ENCODE measurements at places on chromosomes 5 and 9.

DNA sequence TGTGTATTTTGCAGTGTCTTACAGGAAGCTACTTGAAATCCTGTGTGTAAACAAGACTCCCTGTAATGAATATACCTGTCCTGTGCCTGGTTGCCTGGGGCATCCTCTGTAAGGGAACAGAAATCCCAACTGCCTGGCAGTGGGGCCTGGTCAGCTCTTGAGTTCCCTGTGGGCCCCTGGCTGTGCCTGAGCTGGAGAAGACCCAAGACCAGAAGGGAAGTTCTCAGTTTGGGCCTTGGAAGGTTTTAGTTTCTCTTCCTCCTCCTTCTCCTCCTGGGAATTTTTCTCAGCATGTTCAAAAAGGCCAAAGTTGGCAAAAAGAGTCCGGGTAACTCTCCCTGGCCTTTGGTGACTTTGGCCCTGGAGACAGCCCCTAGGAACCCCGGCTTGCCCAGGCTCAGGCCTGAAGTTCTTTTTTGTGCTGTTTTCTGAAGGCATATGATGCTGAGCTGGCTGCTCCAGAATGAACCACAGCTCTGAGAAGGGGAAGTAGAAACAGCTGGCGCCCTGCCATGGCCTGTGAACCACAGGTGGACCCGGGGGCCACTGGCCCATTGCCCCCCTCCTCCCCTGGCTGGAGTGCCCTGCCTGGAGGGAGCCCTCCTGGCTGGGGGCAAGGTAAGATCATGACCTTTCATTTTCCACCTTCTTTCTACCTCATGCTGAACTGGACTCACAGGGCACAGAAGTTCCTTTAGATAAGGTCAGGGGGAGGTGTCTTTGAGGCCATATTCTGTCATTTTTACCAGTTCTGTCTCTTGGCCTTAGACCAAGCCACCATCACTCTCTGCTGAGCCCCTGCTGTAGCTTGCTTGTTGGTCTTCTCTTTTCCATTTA lies 5.8 kb downstream of the TMEM268 start:
- no peak for DNase-seq

GRCh38 chr5:34742061-34742460 lies 85.9 kb downstream of the RAI14 start:
- DNase-seq, result no peak

GRCh38 chr5:178849316-178849715 lies 10.4 kb upstream of the ZNF354B start:
- DNase-seq, result no peak

DNA sequence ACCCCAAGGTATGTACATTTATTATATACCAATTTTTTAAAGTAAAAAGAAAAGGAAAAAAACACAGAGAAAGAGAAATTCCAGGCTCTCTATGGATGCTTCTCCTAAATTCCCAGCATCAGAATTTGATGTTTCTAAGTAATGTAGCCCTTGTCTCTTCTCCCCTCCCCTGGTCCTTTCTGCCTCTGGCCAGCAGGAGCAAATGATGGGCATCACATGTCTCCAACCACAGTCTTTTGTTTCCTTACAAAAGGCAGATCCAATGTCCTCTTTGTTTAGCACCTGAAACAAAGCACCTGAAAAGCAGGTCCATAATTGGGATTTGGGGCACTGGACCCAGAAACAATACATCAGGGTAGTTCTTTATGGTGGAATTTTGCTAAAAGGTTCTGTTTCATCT lies 50.4 kb upstream of the APC start:
- DNase-seq, result no peak

DNA sequence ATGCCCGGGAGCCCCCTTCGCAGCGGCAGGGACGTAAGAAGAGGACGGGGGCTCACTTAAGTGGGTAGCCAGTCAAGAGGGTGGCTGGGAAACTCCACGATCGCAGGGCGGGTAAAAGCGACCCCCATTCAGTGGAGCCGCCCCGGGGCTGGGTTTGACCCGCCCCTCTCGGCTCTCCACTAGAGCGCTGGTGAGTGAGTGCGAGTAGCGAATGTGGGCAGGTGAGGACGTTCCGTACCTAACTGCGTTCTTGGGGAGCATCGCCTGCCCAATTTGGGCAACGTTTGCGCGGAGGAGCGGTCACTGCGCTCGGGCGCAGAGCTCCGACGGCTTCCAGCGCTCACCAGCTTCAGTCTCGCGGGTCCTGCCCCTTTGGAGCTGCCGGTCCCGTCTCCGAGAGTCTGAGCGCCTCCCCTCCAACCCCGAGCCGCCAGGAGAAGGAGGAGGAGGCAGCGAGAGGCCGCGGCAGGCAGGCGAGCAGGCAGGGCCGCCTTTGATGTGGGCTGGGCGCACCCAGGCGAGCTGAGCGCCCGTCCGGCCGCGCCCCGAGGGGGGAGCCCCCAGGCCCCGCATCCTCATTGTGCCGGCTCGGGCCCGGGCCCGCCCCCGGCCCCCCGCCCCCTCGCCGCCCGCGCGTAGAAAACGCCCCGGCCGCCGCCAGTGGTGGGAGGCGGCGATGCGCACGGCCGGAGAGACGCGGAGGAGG lies at the start of gene FGF18:
TSS of gene FGF18 (plus strand) at position 666 of the 706 bp plus-strand sequence. CDS start 553 bp downstream, outside the sequence.
- no peak for DNase-seq

DNA sequence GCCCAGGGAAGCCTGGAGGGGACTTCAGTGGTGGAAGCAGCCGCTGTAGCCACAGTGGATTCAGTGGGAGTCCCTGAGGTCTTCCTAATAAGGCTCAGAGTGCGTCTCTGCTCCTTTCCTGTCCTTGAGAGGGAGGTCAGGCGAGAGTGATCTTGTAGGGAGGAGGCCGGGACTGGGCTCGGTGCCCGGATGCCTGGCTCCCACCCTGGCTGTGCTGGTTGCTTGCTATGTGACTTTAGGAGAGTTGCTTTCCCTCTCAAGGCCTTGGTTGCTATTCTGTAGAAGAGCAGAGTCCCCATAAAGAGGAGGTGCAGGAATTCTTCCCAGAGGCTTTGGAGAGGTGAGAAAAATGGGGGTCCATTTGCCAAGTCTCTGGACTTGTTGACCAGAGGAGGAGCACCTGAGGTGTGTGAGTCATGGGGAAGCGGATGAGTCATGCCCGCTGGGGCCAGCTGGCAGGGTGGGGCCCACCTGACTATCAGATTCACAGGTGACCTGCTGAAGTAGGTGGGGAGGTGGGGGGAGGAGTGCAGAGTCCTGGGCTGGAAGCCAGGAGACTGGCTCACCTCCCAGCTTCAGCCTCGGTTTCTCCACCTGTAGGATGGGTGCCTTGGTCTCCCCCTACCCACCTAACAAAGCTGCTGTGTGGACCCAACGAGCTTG lies 13.8 kb downstream of the GSN start:
- DNase-seq, result no peak

GRCh38 chr9:85157772-85158171 lies 488.2 kb downstream of the NTRK2 start:
- DNase-seq, result no peak

DNA sequence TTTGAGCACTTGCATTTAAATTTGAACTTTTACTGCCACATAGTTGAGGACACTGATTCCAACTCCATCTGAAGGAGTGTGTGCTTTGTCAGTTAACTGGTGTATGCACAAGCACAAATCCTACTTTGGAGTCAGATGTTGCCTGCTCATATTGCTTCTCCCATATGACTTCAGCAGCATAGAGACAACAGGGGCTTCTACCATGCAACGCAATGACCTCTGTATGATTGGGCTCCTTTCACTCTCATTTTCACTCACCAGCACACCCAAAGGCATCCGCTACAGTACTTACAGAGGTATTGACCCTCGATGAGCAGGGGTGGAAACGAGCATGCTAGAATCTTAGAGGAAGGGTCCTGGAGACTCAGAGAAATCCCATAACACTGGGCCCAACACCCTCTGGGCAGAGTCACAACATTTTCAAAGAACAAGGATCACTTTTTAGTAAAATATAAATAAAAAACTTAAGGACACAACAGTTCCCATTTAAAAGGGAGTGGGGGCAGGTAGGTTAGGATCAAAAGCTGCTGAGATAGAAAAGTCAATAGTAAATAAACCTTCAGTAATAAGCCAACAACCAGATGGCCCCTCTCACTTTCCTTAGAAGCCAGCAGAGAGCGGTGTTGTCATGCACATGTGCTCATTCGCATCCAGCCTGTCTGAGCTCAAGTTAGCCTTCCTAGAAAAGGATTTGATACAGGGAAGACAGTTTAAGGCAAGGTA lies 203.8 kb downstream of the SNCAIP start:
- no peak for DNase-seq

GRCh38 chr9:93119953-93120845 lies 13.9 kb downstream of the NINJ1 start:
- no peak for DNase-seq

- no peak for DNase-seq
Observed at GRCh38 chr9:108130905-108131304, 641.3 kb upstream of the KLF4 start.

GRCh38 chr9:135887021-135887507 lies 20.3 kb downstream of the CAMSAP1 start:
- DNase-seq, result no peak

- DNase-seq, result no peak
Observed at GRCh38 chr5:172881691-172882370, 47.8 kb downstream of the ERGIC1 start.
